ENCODE measurements at places on chromosomes 2 and 18.

DNA sequence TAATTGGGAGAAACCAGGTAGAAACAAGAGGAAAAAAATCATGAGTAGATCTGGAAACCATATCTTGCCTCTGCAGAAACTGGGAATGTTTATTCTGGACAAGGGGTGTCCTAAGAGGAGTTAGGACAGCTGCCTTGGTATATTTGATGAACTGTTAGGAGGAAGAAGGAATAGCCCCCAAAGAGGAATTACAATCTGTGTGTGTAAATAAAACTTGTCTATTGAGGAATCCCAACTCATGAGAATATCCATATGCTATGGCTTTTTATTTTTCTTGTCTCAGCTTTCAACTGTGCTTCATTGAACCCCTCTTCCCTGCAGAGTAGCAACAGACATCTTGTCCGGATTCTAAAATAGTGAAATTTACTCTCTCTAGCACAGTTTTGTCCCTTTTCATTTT, 423.5 kb upstream of the SLC14A2 start:
- no peak for DNase-seq

DNA sequence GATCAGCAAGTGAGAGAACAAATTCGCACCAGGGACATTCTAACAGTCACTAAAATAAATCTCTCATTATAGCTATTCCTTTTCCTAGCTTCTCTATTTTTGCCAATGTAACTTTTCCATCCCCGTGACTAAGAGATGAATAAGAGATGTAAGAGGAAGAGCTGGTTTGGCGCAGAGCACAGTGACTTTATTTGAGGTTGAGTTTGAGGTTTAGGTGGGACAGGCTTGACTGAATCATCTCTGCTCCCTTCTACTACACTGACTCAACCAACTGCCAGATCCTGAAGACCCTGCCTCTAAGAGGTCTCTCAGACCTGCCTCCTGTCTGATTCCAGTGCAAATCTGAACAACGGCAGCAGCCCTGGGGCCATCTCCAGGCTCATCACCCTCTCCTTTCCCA, 28.0 kb downstream of the RFX8 start:
- no peak for DNase-seq

DNA sequence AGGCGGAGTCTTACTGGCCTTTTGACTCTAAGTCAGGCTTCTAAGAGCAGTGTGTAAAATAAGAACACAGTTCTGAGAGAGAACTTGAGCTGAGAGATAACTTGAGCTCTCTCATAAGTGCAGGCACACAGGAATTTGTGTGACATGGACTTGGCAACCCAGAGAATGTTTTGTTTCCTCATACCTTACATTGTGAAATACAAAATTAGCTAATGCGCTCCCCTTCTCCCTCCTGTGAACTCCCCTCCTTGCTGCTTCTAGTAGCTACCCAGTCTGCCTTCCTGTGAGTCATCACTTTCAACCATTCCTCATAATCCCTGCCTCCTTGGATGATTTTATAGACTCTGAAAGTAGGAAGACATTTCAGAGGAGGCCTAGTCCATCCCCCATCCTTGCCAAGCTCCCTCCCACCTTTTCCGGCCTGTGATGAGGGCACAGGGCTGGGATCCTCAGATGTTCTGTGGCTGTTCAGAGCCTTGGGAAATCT, 22.6 kb downstream of the FER1L5 start:
- no peak for DNase-seq

- DNase-seq = peak; percentile 56
Observed at GRCh38 chr2:100984892-100985307, 17.2 kb upstream of the RPL31 start.

DNA sequence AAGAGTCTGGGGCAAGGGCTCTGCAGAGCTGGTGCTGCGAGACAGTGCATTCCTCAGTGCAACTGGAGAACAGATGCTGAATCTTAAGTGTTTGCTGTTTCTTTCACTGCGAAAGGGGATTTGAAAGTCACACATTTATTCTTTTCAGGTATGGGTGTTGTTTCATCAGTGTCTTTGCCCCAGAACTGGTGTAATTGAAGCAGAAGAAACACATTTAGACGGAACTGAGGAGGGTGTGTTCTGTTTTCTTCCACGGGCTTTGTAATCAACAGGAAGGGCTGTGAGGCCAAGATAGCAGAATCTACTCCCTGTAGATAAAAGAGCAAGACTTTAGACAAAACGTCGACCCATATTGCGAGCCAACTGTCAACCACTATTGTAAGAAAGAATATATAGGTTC, 151.9 kb downstream of the EPHA4 start:
- DNase-seq = no peak

DNA sequence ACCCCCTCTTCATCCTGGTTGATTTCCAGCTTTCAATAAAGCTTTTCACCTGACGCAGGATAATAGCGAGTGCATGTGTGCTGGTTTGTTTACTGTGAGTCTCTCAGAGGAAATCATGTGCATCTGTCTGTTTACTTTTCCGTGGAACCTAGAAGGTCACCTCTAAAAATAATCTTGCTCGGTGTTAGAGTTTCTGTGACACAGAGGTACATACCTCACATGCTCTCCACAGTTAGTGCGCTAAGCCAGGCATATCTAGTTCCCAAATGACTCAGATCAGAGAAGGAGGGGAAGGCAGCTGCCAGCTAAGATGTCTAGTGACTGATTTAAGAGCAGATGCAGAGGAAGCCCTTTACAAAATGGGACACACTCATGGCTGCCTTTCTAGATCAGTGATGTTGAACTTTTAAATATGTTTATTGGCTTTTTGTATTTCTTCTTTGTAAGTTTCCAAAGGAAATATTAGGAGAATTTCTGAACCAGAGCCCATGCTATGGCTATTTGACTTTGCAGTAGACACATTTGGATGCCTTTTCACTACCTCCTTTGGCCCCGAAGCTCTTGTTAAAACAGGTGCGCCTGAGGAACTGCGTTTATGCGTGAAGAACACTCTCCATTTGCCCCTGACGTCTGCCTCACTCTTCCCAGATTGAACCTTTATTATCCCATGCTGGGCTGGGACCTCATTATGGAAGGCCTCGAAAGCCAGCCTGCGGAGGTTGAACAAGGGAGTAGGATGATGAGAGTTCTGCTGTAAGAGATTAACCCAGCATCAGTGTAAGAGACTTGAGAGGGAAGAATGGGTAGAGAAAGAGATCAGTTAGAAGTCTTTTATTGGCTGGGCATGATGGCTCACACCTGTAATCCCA, 145.6 kb downstream of the FAM161A start:
- no peak for DNase-seq

DNA sequence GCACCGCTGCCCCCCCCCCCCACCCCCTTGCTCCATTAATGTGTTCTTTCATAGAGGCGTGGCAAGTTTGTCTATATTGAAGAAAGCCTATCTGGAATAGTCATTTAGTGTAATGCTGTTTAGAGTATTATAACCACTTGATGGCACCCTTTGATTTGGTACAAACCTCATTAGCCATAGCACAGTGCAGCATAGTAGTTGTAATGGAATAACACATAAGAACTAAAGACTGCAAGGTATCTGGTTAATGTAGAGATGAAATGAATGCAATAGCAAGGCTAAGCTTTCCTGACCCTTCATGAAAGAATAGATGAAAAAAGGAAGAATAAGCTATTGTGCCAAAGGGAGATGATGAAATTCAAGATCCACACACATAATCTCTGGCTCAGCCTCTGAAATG, 81.9 kb downstream of the EHBP1 start:
- peak; percentile 64 for DNase-seq

- DNase-seq = no peak
Observed at GRCh38 chr2:12890066-12890465, 173.3 kb downstream of the TRIB2 start.

GRCh38 chr2:167715932-167716331, 531.5 kb downstream of the STK39 start:
- DNase-seq = no peak

GRCh38 chr2:177639262-177639914, 246.8 kb downstream of the AGPS start:
- DNase-seq = no peak

DNA sequence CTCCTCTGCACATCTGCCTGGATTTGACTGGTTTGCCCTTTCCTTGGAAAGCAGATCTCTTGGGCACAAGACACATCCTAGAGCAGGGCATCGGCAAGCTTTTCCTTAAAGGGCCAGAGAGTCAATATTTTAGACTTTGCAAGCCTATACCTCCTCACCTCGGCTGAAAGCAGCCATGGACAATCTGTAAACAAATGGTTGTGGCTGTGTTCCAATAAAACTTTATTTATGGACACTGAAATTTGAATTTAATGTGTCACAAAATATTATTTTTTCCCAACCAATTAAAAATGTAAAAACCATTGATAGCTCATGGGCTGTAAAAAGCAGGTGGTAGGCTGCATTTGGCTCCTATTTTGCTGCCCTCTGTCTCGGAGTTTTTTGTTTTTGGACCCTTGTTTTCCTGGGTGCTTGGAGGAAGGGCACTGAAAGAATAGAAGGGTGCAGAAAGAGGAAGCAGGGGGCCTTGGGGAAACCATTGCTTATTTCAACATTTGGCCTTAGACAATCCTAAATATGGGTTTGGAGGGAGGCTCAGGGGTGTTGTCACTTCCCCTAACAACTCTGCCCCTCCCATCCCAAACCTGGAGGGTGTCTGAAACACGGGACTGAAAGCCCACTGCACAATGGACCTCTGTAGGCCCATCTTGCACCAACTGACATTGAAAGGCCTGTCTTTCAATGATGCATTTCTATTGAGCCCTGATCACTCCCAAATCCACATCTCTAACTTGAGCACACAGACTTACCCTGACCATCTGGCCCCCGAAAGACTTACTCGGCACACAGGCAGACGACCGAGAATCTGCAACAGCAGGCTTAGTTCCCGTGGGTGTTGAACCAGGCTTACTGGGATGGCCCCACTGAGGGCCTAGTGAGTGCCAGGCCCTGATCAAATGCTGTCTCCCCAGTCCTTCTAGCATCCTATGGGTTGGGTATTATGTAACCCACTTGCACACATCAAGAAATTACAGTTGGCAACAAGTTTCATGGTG, 7.1 kb upstream of the ZFP36L2 start:
- DNase-seq = no peak

DNA sequence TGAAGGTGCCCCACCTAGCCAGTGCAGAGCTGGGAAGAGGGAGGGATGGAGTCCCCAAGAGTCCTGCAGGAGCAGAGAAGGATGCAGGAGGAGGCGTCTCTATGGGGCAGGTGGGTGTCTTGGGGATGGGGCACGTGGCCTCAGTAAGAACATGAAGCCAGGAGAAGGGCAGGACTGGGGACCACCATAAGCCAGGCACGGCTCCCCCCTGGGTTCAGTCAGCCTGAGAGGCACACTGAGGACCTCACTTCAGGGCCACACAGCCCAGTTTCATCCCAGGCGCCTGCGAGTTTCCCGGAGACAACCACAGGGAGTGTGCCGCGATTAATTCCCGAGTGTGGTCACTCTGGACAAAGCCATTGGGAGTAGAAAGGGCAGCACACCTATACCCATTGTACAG, 120.3 kb downstream of the GYPC start:
- no peak for DNase-seq

- no peak for DNase-seq
Observed at GRCh38 chr2:147499785-147500184, 345.0 kb upstream of the ACVR2A start.

DNA sequence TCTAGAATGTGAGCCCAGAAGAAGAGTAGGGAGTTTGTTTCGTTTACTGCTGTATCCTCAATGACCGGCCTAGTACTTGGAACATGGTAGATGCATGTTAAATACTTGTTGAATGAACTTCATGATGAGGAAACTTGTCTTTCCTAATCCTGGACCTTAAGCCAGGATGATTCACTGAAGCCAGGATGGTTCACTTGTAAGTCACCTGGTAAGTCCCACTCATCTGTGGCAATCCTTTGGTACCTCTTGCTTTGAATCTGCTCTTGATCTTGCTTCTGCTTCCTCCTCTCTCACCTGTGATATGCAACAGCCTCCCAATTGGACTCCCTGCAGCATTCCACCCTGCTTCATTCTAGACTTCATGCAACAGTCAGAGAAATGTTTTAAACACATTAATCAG, 43.6 kb downstream of the QPCT start:
- DNase-seq = no peak

DNA sequence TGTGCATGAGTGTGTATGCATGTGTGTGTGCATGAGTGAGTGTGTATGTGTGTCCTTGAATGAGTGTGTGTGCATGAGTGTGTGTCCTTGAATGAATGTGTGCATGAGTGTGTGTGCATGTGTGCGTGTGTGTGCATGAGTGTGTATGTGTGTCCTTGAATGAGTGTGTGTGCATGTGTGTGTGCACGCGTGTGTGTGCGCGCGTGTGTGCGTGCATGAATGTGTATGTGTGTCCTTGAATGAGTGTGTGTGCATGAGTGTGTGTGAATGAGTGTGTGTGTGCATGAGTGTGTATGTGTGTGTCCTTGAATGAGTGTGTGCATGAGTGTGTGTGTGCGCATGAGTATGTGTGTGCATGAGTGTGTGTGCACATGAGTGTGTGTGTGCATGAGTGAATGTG, 271.9 kb downstream of the RNF144A start:
- no peak for DNase-seq

GRCh38 chr18:62741118-62741566, 25.8 kb downstream of the PHLPP1 start:
- DNase-seq = no peak

- DNase-seq = no peak
Observed at GRCh38 chr18:45104049-45104395, 423.3 kb downstream of the SETBP1 start.

DNA sequence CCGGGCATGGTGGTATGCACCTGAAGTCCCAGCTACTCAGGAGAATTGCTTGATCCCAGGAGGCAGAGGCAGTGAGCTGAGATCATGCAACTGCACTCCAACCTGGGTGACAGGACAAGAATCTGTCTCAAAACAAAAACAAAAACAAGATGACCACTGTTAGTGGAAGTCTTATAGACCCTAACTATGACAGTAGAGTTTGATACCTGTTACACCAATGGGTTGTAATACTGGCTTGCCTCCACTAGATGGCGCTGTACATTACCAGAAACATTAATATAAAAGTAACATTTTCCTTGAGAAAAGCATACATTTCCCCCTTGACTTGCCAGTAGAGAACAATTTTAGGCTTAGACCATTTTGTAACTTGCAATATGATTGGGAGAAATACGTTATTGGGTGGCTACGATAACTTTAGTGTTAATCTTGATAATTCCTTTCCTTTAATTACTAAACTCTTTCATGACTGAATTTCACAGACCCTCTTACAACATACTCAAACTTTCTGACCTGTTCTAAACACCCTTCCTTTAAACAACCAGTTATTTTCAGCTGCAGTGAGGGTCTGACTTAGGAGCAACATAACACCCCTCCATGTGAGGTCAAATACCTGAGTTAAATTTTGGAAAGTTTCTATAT, 19.5 kb downstream of the SLC25A52 start:
- DNase-seq = peak; percentile 41

DNA sequence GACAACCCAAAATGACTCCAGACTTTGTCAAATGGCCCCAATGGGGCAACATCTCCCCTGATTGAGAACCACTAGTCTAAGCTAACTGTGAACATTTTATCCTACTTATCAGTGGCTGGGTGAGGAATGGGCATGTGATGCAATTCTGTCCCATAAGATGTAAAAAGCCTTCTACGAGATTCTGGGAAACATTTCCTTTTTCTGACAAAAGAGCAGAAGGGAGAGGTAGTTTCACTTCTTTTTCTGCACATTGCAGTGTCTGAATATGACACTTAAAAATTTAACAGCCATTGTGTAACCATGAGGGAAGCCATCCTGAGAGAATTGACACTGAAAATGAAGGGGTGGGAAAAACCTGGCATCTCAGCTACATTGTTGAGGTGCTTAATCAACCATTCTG, 17.3 kb upstream of the MARCHF4 start:
- no peak for DNase-seq

GRCh38 chr18:55349685-55350084, 238.3 kb downstream of the TCF4 start:
- DNase-seq = no peak

Measured in midbrain (tissue), 1 donor.